Neural crest cell (in vitro differentiated cells): ENCODE measurements at places on chromosomes 7 and 10.

DNA sequence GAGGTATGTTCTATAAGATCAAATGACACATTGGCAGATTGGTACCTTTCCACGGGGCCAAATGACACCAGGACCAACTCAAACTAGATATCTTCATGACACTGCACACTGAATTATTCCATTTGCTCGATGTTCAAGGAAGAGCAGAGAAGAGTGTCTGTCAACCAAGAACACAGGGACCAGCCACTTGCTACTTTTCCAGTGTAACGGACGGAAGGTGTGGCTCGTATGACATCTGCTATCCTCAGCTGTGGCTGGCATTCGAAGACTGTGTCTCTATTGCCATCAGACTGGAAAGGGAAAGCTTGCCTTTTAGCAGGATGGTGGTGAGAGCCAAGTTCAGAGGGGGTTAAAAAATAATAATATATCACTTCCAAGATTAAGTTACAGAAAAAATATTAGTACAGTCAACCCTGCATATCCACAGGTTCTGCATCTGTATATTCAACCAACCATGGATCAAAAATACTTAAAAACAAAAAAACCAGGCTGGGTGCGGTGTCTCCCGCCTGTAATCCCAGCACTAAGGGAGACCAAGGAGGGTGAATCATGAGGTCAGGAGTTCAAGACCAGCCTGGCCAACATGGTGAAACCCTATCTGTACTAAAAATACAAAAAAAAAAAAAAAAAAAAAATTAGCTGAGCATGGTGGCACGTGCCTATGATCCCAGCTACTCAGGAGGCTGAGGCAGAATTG, 237.1 kb downstream of the PRPF18 start:
- no peak for DNase-seq

DNA sequence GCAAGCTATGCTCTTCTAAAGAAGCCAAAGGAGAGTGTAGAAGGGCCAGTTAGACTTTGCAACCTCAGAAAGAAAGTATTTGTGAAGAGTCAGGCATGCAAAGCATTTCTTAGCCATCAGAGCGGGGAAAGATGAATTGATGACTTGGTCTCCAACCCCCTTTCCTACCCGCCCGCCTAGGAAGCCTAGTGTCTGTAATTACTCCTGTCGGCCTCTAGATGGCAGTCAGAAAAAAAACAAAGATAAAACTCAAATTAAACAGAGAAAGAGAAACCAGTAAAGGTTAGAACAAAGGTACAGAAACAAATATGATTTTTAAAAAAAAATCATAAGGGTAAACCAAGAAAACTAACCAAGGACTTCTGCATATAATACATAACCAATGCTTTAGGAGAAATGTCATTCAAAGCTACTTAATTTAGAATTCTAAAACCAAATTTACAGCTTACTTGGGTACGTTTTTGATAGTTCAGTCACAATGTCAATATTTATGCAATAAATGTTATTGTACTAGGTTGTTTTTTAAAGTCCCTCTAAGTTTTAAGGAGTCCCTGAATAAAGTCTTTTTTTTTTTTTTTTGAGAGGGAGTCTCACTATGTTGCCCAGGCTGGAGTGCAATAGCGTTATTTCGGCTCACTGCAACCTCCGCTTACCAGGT, 97.6 kb downstream of the LYZL1 start:
- DNase-seq, result no peak

GRCh38 chr7:123769371-123769770, 20.6 kb upstream of the WASL start:
- no peak for DNase-seq

- no peak for DNase-seq
Measured at GRCh38 chr10:127896590-127896989, 3.8 kb upstream of the CLRN3 start.

- no peak for DNase-seq
Measured at GRCh38 chr10:92094960-92095359, 171.4 kb downstream of the BTAF1 start.

GRCh38 chr10:96712662-96713271, 7.5 kb downstream of the PIK3AP1 start:
- no peak for DNase-seq

GRCh38 chr7:86939197-86939814, 120.1 kb downstream of the ELAPOR2 start:
- peak; percentile 62 for DNase-seq

DNA sequence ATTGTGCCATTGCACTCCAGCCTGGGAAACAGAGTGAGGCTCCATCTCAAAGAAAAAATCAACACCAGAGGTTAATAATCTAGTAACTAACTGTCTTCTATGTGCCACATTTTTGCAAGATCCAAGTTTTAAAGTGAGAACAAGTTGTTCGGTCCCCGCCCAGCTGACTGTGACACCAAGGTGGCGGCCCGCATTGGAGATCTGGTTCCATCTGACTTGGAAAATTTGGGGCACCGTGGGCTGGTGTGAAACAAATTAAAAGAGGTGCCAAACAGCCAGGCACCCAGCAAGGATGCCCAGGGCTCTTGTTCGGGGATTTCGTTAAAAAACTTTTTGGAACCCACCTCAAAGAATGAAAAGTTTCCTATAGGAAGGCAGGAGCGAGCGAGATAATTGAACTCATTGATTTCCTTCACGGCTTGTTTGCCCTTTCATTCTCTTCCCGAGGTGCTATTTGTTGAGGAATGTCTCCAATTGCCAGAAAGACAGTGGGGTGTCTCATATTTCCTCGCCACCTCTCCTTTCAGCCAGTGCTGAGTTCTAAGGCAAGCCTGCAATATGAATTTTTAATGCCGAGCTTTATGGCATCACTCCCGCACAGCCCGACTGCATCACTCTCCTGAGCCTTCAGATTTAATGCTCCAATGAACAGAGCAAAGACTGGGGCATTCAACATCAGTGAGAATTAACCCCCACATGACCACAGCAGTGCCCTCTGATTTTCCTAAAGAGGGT, 156.9 kb upstream of the SH2B2 start:
- no peak for DNase-seq

GRCh38 chr7:100836812-100837098, 9.4 kb upstream of the EPHB4 start:
- no peak for DNase-seq

DNA sequence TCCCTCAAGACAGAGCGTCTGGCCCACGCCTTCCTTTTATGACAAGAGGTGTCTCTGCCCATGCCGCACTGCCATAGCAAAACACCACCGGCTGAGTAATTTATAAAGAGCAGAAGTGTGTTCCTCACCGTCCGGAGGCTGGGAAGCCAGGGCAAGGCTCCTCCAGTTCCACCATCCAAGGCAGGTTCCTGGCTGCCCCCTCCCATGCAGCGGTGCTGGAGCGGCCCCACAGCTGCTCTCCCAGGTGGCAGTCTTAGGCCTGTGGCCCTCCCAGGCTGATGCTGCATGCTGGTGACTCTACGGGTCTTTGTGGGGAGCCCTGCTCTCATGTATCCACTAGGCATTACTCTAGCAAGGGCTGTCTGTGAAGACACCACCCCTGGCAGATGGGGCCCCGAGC, 113.1 kb downstream of the TCERG1L start:
- no peak for DNase-seq

DNA sequence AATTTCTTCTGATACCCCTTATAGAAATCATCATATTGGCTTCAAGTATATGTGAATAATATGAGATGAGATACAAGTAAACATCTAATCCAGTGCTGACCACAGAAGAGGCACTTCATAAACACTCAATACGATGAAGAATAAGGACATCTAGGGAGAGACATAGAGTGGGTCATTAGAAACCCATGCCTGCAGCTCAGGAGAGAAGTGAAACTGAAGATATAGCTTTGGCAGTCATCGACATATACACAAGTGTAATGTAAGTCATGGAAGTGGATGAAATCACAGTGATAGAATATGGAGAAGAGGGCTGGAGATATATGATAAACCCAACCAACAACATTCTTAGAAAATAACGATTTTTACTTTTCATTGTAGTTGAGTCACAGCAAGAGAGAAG, 665.0 kb downstream of the PARD3 start:
- DNase-seq, result no peak

GRCh38 chr10:131625041-131625440, 275.8 kb upstream of the PPP2R2D start:
- no peak for DNase-seq

GRCh38 chr7:832167-832967, at the start of gene SUN1:
TSS of gene SUN1 (plus strand) at chr7:832476. CDS start at chr7:832525, 49 bp downstream.
- no peak for DNase-seq

GRCh38 chr10:133201948-133202725, 27.9 kb upstream of the UTF1 start:
- DNase-seq, result no peak

GRCh38 chr10:61859786-61860185, 41.7 kb upstream of the ARID5B start:
- DNase-seq, result no peak

GRCh38 chr10:131642966-131643365, 257.8 kb upstream of the PPP2R2D start:
- no peak for DNase-seq

GRCh38 chr7:6375348-6376101, 72.2 kb downstream of the DAGLB start:
- DNase-seq, result no peak

DNA sequence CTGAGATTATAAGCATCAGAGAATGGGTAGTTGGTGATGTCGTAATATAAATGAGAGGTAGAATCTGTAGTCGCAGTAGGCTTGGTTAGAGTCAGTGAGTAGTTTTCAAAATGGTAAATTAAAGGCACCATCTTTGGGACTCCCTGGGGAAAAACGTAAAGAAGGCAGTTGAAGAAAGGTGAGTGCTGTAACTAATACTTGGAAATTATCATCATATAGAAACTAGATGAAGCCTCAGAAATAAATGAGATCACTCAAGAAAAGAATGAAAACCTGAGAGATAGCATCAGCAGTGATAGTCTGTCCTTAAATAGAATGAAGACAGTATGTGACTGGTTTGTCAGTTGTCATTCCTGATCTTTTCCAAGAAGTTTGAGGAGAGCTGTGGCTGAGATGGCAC, 23.8 kb downstream of the PALS2 start:
- no peak for DNase-seq

DNA sequence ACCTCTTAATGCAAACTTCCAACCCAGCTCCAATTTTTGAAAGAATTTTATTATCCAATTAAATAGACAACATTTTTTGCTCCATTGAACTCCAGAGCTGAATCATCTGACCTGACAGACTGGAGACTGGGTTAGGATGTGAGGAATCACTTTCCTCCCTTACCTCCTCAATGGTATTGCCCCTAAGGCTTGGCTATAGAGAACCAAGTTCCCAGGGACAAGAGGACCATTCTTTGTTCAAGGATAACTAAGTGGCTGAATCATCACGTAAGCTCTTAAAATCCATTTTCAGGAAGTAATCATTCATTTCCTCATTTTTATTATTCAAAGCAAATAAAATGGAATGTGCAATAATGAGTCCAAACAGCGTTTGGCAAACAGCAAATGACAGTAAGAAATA, 335.1 kb downstream of the GATA3 start:
- DNase-seq, result no peak

DNA sequence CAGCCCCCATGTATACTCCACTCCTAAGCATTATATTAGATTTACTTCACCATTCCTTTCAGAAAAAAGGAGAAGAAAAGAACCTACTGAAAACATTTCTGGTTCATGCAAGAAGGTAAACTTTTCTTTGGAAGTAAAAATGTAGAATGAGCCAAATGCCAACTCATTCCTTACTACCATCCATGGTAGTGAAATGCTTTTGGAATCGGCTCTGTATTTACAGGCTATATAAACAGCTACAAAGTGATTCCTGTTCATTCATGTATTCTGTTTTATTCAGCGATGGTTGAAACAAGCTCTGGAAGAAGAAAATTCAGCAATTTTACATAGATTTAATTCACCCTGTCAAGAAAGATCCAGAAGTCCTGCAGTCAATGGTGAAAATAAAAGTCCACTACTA, 91.6 kb downstream of the KMT2E start:
- DNase-seq, result no peak

DNA sequence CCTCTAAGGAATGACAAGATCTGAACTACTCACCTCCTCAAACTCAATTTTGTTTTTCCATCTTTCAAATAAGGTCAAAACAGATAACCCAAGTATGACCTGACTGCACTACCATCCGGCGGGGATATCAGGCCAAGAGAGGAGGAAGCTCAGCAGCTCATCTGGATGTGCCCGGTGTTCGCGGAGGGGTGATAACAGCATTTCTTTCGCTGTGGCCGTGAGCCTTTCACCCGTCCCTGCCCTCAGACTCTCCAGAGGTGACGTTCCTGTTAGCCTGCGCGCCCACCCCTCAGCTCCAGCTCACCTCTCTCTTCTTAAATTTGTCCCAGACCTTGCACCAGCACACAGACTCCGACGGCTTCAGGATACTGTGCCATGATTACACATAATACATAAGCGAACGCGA, 526 bp downstream of the ZNF248 start:
- DNase-seq, result peak; percentile 1

DNA sequence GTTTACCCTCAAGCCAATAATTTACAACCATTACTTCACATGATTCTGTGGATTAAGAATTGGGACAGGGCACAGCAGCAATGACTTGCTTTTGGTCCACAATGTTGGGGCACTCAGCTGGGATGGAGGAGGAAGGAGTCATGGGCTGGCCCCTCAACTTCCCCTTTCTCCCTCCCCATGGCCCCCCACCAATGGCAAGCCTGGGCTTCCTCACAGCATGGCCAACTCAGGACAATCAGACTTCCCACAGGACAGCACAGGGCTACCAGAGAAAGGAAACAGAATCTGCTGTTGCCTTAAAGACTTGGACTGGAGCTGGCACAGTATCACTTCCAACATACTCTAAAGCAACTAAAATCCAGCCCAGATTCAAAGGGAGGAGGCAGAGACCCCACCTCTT, 160.7 kb downstream of the PTPN20 start:
- no peak for DNase-seq

GRCh38 chr7:112053737-112054069, 152.5 kb downstream of the DOCK4 start:
- DNase-seq, result no peak

DNA sequence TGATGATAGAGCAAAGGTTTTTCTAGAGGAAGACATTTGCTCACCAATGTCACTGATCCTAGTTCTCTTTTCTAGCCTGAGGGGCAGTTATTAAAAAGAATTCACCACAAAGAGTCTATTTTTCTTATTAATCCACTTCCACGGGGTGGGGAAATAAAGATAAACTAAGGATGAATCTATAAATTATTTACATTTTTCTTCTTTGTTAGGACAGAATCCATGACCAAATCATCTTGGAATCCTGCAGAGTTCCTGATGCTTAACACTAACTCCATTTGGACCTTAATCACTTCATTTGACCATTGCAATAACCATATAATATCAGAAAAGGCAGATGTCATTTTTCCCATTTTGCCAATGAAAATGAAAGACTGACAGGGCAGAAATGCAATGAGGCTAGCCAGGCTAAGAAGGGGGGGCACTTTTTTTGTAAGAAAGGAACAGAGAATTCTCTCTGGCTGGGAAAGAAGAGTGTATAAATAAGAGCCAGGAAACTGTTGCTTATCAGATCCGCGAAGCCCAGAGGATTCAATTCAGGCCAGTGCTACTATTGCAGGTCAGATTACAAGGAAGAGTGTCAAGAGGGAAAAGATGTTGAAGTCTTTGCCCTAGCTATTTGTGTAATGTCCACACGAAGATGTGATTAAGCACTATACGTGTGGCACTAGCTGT, 433.2 kb downstream of the TNS3 start:
- DNase-seq, result no peak
